Calu3 (cell line): ENCODE measurements at places on chromosomes 3 and 15.

DNA sequence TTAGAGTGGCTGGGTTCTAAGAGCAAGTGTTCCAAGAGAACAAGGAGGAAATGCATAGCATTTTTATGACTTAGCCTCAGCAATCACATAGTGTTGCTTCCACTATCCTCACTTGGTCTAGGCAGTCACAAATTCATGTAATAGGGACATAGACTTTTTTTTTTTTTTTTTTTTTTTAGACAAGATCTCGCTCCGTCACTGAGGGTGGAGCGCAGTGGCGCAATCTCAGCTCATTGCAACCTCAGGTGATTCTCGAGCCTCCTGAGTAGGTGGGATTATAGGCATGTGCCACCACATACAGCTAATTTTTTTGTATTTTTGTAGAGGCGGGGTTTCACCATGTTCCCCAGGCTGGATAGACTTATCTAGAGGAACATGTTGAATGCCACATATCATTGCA is 4.7 kb upstream of the GNB4 start:
- DNase-seq, result no peak

DNA sequence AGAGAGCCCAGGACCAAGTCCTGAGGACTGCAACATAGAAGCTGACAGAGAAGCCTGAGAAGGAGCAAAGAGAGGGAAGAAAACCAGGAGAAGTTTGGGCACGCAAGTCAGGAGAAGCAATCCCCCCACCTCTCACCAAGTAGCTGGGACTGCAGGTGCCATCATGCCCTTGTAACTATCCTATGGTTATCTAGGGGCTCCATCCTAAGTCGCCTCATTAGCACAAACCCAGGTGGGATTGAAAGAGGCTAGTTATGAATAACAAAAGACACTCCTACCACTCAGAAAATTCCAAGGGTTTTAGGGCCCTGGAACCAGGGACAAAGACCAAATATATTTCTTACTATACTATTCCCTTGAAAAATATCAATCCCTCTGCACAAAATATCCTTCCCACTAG is 53.5 kb downstream of the CCR4 start:
- no peak for DNase-seq

DNA sequence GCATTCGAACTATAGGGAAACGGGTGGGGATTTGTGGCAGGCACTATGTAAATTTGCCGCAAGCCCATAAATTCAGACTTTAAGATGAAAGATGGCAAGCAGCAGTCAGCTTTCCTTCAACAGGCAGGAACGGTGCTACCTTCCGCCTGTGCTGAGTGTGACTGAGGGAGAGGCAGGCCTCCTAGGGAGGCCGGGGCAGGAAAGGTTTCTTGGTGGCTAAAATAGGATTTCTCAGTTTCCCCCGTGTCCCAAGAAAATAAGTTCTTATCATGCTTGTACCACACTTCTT is 12.5 kb downstream of the FLNB start:
- no peak for DNase-seq

GRCh38 chr3:112097378-112097777 is 11.2 kb downstream of the C3orf52 start:
- DNase-seq, result peak; percentile 79

- peak; percentile 76 for DNase-seq
Observed at GRCh38 chr3:12135029-12135657, 23.6 kb downstream of the TIMP4 start.

GRCh38 chr3:126548556-126549466 is 9.9 kb downstream of the C3orf22 start:
- no peak for DNase-seq

DNA sequence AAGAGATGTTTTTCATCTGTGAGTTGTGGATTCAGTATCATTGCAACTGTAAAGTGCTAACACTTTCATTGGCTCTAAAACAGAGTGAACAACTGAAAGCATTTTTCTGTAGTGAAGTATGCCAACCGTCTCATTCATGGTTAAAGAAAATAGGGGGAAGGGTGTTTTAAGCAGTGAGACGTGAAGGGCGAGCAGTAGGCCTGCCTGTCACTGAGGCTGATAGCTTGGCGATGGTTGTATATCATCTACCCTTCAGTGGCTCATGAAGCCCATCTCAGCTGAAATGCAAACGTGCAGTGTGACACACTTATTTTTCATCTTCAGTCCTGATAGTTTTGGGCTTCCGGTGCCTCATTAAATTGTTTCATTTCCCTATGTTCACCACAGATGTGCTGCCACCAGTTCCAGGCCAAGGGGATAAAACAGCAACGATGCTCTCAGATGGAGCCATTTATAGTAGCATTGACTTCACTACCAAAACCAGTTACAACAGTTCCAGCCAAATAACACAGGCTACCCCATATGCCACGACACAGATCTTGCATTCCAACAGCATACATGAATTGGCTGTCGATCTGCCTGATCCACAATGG is 562.0 kb downstream of the ROBO2 start:
- DNase-seq, result no peak

DNA sequence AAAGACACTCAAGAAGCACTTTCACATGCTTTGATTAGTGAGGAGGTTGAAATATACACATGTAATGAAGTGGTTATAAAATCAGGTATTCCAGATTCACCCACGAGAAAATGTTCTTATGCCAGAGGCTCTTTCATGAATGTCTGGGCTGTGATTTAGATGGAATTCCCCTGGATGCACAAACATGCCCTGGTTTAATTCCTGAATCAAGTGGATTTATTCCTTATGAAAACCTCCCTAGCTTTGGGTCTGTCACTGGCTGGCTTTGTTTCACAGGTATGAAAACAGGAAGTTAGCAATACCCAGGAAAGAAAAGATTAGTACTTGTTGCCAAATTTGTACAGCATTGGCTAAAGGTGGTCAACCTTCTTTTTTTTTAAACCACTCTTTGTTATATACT is 1123.0 kb downstream of the ROBO1 start:
- DNase-seq, result no peak

GRCh38 chr3:188567478-188568195 is 413.7 kb downstream of the LPP start:
- DNase-seq, result no peak

- DNase-seq, result no peak
Observed at GRCh38 chr3:152338159-152338720, 69.5 kb downstream of the MBNL1 start.

DNA sequence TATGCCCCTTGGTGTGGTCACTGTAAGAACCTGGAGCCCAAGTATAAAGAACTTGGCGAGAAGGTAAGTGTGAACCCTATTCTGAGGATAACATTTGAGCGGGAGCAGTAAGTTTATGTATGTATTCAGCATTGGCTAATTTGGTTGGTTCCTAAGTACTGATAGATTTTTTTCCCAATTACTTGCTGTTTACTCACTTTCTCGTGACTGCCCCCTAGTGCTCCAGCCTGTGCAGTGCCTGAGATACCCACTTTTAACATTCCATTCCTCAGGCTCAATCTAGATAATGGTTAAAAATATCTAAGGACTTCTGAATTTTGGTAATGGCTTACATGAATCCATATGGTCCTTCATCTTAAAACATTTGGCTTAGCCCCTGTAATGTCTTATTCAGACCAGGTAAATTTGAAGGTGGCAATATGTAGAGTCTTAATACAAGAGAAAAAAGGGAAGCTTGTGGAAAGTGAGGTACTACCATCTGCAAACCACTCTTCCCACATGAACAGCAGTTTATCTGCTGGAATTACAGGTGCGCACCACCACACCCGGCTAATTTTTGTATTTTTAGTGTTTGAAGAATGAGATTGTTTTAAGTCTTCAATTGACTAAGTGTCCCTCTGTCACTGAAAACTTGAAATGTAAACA is 7.1 kb downstream of the ELL3 start:
- peak; percentile 52 for DNase-seq
